PC-3 (cell line): ENCODE measurements at places on chromosomes 3 and 15. TPM values are rescaled to one million over a fixed set of nuclear protein-coding genes. Genes with fewer than 3 reads are reported as not detected.

DNA sequence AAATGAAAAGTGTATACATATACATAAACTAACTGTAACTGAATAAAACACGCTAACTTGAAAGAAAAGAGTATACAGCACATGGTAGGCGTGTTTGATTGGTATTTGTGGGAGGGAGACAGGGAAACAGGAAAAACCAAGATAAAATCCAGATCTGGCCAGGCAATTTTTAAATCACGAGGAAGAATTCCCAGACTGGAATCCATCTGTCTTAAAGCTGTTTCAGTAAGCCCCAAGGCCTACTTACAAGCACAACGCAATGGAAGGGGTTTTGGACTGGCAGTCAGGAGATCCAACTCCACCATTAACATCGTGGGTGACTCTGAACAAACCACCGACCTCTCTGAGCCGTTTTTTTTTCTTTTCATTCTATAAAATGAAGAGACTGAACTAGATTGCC is 195.8 kb downstream of the OSBPL10 start:
- no peak overlapping the region for H3K4me3 ChIP-seq
- no peaks in the 10 kb centered on the region for H3K4me1 ChIP-seq

GRCh38 chr3:100776746-100777145 is 67.5 kb downstream of the TFG start:
- H3K27me3 ChIP-seq, result no peaks in the 10 kb centered on the region
- DNase-seq, result no peak
- no peak overlapping the region for H3K4me3 ChIP-seq
- no peaks in the 10 kb centered on the region for H3K36me3 ChIP-seq
- H3K4me1 ChIP-seq, result peaks cover 9% of the 10 kb centered on the region

DNA sequence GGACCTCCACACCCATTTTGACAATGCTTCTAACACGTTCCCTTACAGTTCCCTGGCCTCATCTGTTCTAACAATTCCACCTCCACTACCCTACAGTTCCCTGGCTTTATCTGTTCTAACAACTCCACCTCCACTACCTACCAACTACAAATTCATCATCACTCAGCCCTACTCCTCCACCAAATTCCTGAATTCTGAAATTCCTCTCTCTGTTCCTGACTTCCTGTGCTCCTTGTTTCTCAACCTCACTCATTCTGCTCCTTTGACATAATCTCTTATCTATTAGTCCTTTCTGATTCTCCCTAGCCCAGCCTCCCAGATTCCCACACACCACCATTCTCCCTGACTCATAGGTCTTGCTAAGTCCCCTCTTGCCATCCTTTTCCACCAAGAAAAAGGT is 22.5 kb downstream of the UPK1B start:
- no peak overlapping the region for H3K27ac ChIP-seq
- H3K4me3 ChIP-seq, result no peak overlapping the region
- peak; percentile 22 for DNase-seq
- H3K36me3 ChIP-seq, result no peaks in the 10 kb centered on the region

GRCh38 chr3:43534675-43535074 is 87.1 kb downstream of the ANO10 start:
- H3K4me3 ChIP-seq, result no peak overlapping the region
- H3K27ac ChIP-seq, result no peak overlapping the region
- H3K36me3 ChIP-seq, result no peaks in the 10 kb centered on the region
- no peaks in the 10 kb centered on the region for H3K27me3 ChIP-seq
- peaks cover 4% of the 10 kb centered on the region for H3K4me1 ChIP-seq
- no peak for DNase-seq

- H3K4me3 ChIP-seq, result no peak overlapping the region
- no peaks in the 10 kb centered on the region for H3K27me3 ChIP-seq
- no peaks in the 10 kb centered on the region for H3K4me1 ChIP-seq
- DNase-seq, result no peak
- H3K36me3 ChIP-seq, result peaks cover 21% of the 10 kb centered on the region; the same call in 1 of the 2 replicates
Observed at GRCh38 chr15:42444415-42445063, 46.4 kb downstream of the ZNF106 start.

DNA sequence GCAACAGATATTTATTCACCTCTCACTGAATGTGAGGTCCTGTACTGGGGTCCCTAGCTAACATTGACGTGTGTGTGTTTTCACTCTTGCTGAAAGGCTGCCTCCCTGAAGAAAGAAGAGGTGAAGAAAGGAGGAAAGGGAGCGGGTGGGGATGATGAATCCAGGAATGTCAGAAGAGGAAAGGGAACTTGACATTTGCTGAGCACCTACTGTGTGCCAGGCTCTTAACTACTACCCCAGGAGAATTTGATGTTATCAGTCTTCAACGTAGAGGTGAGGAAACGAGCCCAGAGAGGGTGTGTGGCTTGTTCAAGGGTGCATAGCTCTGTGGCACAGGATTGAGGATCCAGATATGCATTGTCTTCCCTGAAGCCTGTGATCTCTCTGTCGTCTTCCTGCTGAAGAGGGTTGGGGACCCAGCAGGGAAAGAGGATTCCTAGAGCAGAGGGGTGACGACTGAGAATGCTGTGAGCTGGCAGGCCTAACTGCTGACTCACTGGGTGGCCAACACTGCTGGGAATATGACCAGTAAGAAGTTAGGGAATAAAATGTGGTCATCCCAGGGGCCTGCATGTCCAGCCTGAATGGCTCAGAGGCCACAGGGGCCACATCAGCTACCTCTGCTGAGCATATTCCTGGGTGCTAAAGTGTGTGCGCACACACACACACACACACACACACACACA is 6.6 kb upstream of the ATP2B2 start:
- no peak overlapping the region for H3K27ac ChIP-seq
- H3K36me3 ChIP-seq, result no peaks in the 10 kb centered on the region
- H3K4me1 ChIP-seq, result no peaks in the 10 kb centered on the region
- no peak overlapping the region for H3K4me3 ChIP-seq
- H3K27me3 ChIP-seq, result peaks cover 17% of the 10 kb centered on the region; the same call in 1 of the 2 replicates

- no peak for DNase-seq
- no peak overlapping the region for H3K4me3 ChIP-seq
- no peaks in the 10 kb centered on the region for H3K4me1 ChIP-seq
- H3K27ac ChIP-seq, result no peak overlapping the region
- H3K27me3 ChIP-seq, result no peaks in the 10 kb centered on the region
Observed at GRCh38 chr3:28212681-28213080, 28.7 kb upstream of the CMC1 start.

DNA sequence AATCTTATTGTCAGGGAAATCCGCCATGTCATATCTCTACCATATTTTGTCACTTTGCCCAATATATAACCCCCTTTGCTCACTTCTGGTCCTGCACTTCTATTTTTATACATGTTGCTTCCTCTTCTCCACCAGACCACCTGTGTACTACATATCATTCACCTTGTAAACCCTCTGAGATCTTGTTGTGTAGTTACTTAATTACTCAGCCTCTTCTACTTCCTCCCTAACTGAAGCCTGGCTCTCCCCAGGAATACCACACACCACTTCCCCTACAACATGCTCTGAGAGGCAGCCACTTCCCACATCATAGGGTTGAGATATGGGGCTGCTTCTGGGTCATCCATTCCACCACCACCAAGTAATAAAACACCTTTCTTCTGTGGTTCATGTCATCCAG is 10.0 kb downstream of the HEXA start:
- H3K27me3 ChIP-seq, result no peaks in the 10 kb centered on the region
- no peaks in the 10 kb centered on the region for H3K4me1 ChIP-seq
- H3K4me3 ChIP-seq, result no peak overlapping the region
- no peak for DNase-seq
- H3K27ac ChIP-seq, result no peak overlapping the region

DNA sequence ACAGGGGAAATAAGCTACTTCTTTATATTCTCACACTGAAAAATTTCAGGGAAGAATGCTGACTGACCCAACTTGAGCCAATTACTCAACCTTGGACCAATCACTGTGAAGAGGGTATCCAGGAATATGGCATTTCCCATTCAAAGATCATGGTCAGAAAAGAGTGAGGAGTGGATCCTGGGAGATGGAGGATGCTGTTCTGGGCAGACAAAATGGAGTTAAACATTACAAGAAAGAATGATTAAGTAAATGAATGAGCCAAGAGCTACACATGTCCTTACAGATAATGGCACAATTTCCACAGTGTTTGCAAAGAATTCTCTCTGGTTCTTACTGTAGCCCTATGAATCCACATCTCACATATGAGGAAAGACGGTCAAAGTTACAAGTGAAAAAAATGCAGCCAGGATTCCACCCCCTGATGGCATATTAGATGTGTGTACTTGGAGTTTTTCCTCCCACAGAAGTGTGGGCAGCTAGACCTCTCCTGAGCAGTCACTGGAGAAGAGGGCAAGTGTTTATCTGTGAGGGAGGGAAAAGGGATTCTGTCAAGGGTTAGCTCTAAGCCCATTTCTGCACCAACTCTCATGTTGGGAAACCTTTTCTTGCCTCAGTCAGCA is 33.8 kb downstream of the AMOTL2 start:
- no peak for DNase-seq
- no peaks in the 10 kb centered on the region for H3K36me3 ChIP-seq
- no peaks in the 10 kb centered on the region for H3K27me3 ChIP-seq
- no peak overlapping the region for H3K27ac ChIP-seq
- H3K4me3 ChIP-seq, result no peak overlapping the region

DNA sequence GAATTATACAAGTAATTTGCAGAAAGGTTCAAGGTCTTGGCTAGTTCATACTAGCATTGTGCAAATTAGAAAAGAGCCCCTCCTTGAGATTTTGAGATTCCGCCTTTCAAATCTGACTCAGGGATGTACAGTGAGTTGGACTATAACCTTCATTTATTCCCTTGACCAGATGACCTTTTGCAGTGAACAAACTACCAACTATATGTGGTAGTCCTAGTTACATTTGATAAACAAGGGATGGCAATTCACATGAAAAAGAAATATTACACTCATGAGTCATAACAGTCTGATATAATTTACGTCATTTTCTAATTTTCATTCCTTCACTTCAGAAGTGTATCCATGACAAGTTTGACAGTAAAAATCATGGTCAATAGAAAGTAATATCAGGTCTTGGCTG is 860.4 kb downstream of the ROBO1 start:
- no peak overlapping the region for H3K27ac ChIP-seq
- no peak for DNase-seq

DNA sequence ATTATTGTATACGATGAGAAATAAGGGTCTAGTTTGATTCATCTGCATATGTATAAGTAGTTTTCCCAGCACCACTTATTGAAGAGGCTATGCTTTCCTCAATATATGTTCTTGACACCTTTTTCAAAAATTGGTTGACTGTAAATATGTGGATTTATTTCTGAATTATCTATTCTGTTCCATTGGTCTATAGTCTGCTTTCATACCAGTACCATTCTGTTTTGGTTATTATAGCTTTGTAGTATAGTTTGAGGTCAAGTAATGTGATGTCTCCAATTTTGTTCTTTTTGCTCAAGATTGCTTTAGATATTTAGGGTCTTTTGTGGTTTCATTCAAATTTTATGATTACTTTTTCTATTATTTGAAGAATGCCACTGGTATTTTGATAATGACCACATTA is 103.8 kb upstream of the LIPC start:
- no peak overlapping the region for H3K4me3 ChIP-seq
- H3K4me1 ChIP-seq, result peaks cover 33% of the 10 kb centered on the region
- no peak for DNase-seq
- no peak overlapping the region for H3K27ac ChIP-seq
- no peaks in the 10 kb centered on the region for H3K27me3 ChIP-seq
- no peaks in the 10 kb centered on the region; the same call in 1 of the 2 replicates for H3K36me3 ChIP-seq

- H3K27me3 ChIP-seq, result no peaks in the 10 kb centered on the region
- H3K4me1 ChIP-seq, result peaks cover 16% of the 10 kb centered on the region
- no peak overlapping the region for H3K27ac ChIP-seq
- DNase-seq, result no peak
Observed at GRCh38 chr15:70234256-70234905, 136.7 kb upstream of the TLE3 start.

DNA sequence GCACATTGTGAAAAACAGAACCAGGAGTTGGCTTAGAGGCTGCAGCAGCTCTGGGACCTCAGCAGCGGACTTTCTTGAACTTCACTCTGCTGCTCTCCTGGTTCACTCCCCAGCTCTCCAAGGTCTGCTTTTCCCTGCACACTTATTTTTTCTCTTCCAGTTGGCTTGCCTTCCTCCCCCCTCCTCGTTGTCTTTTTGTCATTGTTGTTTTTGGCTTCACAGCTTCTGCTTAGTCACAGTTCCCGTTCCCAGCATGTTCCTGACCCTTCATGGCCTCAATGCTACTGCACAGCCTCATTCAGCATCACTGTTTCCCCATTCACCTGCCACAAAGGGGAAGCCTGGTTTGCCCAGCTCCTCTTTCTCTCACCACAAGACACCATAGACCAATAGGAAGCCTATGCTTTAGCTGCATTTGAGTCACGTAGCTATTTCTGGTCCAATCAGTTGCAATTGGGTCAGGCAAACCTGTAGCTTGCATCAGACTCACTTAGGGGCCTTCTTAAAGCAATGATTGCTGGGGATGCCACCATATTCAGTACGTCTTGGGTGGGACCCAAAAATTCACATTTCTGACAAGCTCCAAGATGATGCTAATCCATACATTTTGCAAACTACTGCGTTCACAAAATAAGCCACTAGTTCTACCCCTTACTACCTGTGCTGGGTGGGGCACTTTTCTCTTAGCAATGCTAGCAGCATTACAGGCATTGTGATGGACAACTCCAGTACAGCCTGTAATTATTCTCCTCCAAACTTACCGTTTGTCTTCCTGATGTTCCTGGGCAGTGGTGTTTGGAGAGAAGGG is 7.8 kb upstream of the SUMF1 start:
- no peaks in the 10 kb centered on the region for H3K36me3 ChIP-seq
- peaks cover 26% of the 10 kb centered on the region for H3K4me1 ChIP-seq
- peak overlapping the region; percentile 60 for H3K27ac ChIP-seq
- H3K27me3 ChIP-seq, result no peaks in the 10 kb centered on the region
- peak; percentile 88 for DNase-seq

- no peaks in the 10 kb centered on the region for H3K27me3 ChIP-seq
- H3K4me1 ChIP-seq, result peaks cover 15% of the 10 kb centered on the region
- H3K27ac ChIP-seq, result no peak overlapping the region
- H3K36me3 ChIP-seq, result no peaks in the 10 kb centered on the region
Observed at GRCh38 chr3:194541483-194541882, 54.7 kb upstream of the ATP13A3 start.

CD80 gene
- not detected in 2 replicates for total RNA-seq

FGF12 gene
- not detected in 2 replicates for total RNA-seq

RAD51 gene
- total RNA-seq, result 17.3 and 21.9 TPM in 2 replicates

GOLGA6L7 gene
- total RNA-seq, result not detected in 2 replicates

TXNRD3 gene
- total RNA-seq, result 5.5 and 7.8 TPM in 2 replicates
